ENCODE measurements at places on chromosomes 7 and 10.

- no peak for DNase-seq
Observed at GRCh38 chr10:124119946-124120345, 26.5 kb upstream of the CHST15 start.

- no peak for DNase-seq
Observed at GRCh38 chr7:143399151-143399550, 9.5 kb downstream of the EPHA1 start.

GRCh38 chr10:42934351-42934811, 142.5 kb upstream of the RET start:
- DNase-seq: no peak

DNA sequence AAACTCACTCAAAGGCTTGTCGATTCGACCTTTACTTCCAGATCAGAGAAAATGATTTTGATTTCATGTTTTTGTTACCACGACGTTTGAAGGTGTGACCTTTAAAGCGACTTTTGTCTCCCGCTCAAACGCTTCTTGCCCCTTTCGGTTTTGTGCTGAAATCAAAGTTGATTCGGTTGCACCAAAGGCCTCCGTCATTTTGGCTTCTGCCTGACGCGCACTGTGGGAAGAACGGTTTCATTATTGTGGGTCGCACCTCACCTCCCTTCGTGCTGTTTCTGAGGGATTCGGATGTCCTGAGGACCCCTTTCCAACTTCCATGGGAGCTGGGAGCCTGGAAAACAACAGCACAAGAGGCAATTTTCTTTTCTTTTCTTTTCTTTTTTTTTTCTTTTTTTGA, 176.9 kb downstream of the DNAJB6 start:
- peak; percentile 36 for DNase-seq

- DNase-seq: peak; percentile 81
Observed at GRCh38 chr7:101586078-101586905, 42.8 kb downstream of the MYL10 start.

DNA sequence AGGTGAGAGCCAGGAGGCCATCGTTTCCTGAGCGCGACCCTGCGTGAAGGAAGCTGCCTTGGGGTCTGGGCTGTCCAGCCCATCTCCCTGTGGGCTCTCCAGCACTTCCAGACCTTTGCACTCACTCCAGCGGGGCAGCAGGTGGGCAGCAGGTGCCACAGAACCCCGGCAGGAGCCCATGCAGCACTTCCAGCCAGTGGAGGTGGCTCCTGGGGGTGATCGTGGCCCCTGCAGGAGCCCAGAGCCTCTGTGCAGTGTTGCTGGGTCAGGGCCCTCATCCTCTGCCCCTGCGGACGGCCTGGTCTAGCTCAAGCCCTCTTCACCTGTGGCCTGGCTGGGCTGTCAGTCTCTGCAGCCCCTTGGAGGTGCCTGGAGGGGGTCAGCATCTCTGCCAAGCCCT, 59.9 kb downstream of the PWWP2B start:
- DNase-seq: no peak

GRCh38 chr7:41816111-41816510, 113.2 kb upstream of the INHBA start:
- DNase-seq: no peak

DNA sequence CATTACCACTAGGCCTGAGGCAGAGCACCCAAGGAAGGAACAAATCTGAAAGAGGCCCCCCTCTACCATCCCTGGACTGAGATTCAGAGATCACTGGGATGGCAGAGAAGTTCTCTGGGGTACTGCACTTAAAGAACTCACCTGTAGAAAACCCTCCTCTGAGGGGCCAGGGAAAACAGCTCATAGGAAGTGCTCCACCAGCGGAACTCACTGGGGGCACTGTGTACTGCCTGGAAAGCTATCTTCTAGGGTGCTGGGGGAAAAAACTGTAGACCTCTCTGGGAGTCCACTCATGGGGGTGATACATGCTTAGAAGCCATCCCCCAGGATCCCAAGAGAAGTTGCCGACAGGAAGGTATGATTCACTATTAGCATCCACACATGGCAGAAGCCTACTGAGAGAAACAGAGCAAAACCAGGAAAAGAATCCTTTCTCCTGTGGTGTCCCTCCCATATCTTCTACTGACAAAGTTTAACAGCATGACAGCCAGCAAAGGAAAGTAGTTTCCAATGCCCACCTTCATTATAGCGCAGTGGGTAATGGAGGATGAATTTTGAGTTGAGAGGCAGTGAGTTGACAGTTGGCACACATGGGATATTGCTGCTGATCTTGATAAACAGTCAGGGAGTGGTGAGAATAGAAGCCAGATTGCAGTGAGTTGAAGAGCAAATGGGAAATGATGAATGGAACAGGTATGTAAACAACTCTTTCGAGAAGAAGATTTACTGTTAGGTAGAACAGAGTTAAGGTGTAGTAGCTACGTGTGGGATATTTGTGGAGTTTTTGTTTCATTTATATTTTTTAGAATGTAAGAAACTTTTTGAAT, 20.9 kb downstream of the ANKIB1 start:
- DNase-seq: no peak

- no peak for DNase-seq
Observed at GRCh38 chr7:3439333-3440030, 138.4 kb downstream of the SDK1 start.

All from endodermal cell (in vitro differentiated cells).